ENCODE measurements at places on chromosomes 12 and 14.

GRCh38 chr12:99549651-99550050 lies 97.9 kb upstream of the GARIN6 start:
- no peak for DNase-seq

DNA sequence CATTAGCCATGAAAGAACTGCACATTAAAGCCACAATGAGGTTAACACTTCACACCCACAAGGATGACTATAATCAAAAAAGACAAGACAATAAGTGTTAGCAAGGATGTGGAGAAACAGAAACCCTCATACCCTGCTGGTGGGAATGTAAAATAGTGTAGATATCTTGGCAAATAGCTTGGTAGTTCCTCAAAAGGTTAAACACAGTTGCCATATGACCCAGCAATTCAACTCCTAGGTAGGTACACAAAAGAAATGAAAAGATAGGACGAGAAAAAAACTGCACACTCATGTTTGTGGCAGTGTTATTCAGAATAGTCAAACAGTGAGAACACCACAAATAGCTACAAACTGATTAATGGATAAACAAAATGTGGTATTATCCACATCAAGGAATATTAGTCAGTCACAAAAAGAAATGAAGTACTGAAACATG lies 93.5 kb downstream of the ATXN2 start:
- no peak for DNase-seq

GRCh38 chr14:52602131-52602530 lies 49.5 kb downstream of the GPR137C start:
- no peak for DNase-seq

- DNase-seq: no peak
Observed at GRCh38 chr14:100320157-100320856, 2.8 kb upstream of the SLC25A47 start.

DNA sequence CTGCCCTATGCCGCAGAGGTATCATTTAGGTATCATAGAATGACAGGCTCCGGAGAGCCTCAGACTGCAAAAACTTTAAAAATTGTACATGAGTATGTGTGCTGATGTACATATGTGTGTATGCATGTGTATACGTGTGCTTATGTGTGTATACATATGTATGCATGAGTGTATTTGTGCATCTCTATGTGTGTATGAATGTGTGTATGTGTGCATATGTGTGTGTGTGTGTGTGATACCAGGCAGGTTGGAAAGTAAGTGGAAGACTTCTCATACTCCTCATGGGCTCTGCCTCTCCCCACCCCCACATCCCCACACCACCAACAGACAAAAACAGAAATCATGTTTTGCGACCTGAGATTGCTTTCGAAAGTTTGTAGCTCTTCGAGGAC lies 621 bp upstream of the TMEM117 start:
- no peak for DNase-seq

DNA sequence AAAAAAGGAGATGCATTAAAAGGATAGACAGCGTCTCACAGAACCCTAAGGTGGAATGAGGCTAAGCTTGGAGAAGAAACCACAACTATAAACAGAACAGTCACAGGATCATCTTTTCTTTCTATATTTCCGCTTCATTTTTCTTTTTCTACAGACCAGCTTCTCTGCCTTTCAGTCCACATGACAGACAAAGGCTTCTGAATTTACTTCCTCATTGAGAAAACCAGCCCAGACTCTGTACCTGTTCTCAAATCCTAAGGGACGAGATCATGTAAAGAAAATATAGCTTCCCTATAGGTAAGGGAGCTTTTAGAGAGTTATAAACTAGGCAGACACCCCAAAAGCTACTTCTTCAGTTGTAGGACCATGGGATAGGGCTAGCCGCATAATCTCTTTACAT lies 17.4 kb downstream of the SGPP1 start:
- no peak for DNase-seq

- no peak for DNase-seq
Observed at GRCh38 chr12:44703182-44703910, 172.8 kb downstream of the NELL2 start.

GRCh38 chr12:101713059-101713682 lies 15.7 kb downstream of the CHPT1 start:
- DNase-seq: peak; percentile 16

DNA sequence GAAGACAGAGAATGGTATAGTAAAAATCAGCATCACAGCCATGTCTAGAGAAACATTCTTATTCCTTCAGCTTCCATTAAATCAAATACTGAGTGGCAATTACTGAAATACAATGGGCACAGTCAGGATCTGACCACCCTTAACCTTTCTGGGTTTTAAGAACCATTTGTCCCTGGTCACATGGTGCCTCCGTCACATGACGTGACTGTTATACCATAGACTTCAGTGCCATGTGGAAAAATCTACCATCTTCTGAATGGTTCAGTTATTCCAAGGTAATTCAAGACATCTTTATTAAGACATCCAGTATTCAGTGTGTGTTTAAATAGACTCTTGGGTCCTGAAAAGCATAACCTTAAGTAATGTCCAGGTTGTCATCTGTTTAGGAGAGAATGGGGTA lies 553.1 kb upstream of the FLRT2 start:
- DNase-seq: no peak

DNA sequence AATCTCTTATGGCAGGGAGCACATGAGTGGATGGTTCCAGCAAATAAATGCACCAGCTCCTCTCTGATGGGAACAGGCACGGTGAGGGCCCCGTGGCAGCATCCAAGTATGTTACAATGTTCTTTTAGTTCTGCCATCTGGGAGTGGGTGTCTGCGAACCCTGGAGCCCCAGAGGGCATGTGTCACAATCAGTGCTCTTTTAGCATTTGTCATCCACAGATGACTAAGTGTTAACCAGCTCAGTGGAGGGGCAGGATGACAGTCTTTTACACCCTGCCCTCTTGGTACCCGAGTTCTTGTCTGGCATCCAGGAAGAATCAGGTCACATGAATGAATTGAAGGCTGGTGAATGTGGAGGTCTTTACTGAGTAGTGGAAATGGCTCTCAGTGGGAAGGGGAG lies 560.4 kb upstream of the FLRT2 start:
- DNase-seq: no peak

GRCh38 chr14:72619111-72619571 lies 274.8 kb downstream of the DPF3 start:
- no peak for DNase-seq

DNA sequence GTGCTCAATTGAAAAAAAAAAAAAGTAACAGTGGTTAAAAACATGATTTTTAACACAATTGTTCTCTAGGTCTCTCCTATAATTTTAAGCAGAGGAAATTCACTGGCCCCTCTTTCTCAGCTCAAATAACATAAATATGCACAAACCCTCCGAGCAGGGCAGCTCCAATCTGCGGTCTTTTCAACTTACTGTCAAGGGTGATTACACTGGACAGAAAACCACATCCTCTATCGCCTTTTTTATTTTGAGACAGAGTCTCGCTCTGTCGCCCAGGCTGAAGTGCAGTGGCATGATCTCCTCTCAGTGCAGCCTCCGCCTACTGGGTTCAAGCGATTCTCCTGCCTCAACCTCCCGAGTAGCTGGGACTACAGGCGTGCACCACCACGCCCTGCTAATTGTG lies 16.5 kb upstream of the GABARAPL1 start:
- DNase-seq: peak; percentile 39

DNA sequence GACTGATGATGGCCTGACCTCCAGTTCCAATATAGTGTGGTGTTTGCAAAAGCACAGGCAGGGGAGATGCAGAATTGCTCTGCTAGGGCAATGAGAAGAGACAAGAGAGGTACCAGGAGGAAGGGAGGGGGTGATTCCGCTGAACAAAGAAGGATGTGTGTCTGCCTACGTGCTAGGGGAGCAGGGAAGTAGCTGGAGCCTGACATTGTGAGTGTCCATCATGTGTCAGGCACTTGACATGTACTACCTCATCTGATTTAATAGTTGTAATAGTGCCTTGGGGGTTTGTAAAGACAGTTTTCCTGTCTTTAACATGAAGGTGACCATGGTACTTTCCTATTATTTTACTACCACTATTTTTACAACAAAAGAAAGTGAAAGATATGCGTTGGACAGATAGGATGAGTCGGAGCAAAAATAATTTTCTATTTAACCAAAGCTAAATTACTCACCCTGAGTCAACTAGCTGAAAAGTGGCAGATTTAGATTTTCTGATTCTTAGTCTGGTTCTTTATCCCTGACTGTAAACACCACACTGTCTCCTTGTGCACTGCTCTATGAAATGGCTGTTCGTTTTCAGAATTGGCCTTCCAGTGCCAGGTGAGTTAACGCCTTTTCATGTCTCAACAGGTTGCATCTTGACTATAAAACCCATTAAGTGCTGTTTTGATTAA lies 33.7 kb upstream of the TEAD4 start:
- peak; percentile 7 for DNase-seq

GRCh38 chr12:104420868-104421267 lies 35.9 kb upstream of the CHST11 start:
- no peak for DNase-seq

- no peak for DNase-seq
Observed at GRCh38 chr12:96104566-96104965, 69.2 kb upstream of the LTA4H start.

GRCh38 chr14:100398044-100398443 lies 74.9 kb downstream of the SLC25A47 start:
- DNase-seq: no peak

- no peak for DNase-seq
Observed at GRCh38 chr12:103589517-103589916, 2.4 kb downstream of the STAB2 start.

DNA sequence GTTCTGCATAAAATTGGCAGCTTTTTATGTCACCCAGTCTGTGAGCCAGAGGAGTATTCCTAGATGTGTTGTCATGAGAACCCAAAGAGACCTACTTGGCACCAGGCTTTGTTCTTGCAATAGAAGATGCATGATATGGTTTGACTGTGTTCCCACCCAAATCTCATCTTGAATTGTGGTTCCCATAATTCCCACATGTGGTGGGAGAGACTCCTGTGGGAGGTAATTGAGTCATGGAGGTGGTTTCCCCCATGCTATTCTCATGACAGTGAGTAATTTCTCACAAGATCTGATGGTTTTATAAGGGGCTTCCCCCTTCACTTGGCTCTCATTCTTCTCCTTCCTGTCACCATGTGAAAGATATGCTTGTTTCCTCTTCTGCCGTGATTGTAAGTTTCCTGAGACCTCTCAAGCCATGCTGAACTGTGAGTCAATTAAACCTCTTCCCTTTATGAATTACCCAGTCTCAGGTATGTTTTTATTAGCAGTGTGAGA lies 572.0 kb upstream of the ATP2B1 start:
- peak; percentile 63 for DNase-seq

DNA sequence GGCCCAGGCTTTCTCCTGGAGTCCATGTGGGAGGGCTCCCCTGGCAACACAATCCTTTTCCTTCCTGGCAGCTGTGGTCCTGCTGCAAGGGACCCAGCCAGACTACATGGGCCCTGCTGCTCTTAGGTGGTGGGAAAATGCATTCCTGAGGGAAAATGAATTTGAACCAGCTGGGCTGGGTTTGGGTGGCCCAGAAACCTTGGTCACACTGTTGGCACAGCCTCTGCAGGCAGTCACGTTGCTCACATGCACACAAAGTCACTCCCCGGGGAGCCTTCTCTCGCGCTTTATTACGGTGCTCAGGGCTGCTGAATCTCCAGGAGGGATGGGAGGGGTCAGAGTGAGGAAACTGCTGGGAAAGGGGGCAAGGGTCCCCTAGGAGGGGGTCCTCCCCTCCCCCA lies 17.2 kb downstream of the PLEKHG3 start:
- no peak for DNase-seq

GRCh38 chr12:103705927-103706326 lies 118.9 kb downstream of the STAB2 start:
- no peak for DNase-seq

GRCh38 chr12:26971963-26972362 lies 33.7 kb downstream of the FGFR1OP2 start:
- DNase-seq: no peak

- DNase-seq: no peak
Observed at GRCh38 chr12:108793756-108794441, 62.6 kb upstream of the CORO1C start.

DNA sequence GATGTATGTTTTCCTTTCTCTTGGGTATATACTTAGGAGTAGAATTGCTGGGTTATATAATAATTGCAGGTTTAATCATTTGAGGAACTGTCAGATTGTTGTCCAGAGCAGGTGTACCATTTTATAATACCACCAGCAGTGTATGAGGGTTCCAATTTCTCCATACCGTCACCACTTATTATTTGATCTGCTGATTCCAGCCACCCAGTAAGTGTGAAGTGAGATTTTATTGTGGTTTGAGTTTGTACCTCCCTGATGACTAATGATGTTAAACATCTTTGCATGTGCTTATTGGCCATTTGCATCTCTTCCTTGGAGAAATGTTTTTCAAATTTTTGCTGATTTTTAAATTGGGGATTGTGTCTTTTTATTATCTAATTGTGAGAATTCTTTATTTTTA lies 15.1 kb downstream of the NCKAP5L start:
- no peak for DNase-seq

DNA sequence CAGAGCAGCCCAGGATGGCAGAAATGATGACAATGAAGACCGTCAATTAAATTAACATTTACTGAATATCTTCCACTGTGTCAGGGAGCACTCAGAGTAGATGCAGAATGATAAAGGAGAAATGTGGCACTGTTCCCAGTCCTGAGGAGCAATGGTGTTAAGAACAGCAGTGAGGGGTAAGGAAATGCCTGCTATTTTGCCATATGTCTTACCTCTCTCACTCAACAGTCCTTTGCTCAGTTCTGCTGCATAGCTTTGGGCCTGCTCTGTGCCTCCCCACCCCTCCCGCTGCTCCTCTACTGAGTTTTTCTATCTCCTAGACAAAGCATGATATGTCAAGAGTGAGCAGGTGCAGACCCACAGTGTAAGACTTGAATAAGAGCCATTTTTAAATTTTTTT lies 318.8 kb downstream of the NAV3 start:
- DNase-seq: no peak

DNA sequence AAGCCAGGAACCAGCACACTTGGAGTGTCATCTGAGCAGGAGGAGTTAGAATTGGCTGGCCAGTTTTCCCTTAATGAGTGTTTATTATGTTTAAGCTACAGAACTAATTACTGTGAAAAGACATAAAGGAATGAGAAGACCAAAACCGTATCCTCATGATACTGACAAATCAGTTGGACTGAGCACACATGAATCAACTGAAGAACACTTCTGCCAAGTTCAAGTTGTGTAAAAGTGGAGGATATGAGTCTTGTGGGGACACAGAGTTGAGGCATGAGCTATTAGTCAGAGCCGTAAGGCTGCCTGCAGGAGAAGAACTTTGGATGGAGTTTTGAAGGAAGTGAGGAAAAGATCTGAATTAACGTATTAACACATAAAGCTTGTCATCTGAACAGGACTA lies 43.1 kb downstream of the HMGA2 start:
- DNase-seq: peak; percentile 77

- peak; percentile 42 for DNase-seq
Observed at GRCh38 chr14:81208489-81208888, 12.3 kb downstream of the GTF2A1 start.

GRCh38 chr12:81597928-81598604 lies 161.1 kb downstream of the PPFIA2 start:
- DNase-seq: no peak

DNA sequence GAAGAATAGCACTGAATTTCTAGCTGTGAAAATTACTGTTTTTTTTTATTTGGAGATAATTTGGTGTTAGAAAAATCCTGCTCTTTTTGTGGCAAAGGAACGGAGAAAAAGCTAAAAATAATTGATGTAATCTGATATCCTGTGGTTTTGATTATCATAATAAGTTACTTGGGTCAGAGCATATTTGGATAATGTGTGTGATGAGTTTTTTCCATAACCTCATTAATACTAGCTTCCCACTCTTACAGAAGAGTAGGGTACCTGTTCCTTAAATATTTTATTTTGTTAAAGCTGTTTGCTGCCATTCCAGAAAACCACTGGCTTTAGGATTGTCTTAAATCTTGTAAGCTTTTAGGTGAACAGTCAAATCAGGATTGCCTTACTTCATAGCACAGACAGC lies 4.7 kb downstream of the PSMC6 start:
- no peak for DNase-seq

Measured in inflammatory macrophage (primary cell).